ENCODE measurements at places on chromosomes 16 and 17.
A peak's percentile ranks its signal among the peaks of the same experiment; 100 is the strongest.

DNA sequence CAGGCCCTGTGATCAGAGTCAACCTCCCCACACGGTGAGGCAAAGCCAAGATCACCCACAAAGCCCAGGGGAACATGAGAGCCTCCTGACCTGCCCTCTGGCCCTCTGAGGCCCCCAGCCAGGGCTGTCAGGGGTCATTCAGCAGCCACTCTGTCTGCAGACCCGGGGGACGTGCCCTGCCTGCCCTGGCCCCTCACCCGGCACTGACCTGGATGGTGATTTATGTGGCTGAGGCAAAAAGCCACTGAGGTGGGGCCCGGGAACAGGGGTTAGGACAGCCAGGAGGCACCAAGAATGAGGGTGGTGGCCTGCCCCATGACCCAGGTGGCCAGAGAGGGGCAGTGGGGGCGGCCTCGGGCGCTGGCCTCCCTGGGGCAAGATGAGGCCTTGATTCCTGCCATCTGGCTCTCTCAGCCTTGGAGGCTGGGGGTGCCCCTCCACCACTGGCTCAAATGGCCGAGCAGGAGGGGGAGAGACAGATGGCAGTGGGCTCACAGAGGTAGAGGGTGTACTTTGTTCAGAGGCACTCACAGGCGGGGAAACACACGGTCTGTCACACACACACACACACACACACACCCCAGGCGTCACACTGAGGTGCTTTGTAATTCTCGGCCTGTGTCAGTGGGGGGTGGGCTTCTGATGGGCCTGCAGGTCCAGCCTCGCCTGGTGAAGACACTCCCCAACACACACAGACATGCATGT is 174.0 kb upstream of the GSE1 start:
- DNase-seq, result no peak

DNA sequence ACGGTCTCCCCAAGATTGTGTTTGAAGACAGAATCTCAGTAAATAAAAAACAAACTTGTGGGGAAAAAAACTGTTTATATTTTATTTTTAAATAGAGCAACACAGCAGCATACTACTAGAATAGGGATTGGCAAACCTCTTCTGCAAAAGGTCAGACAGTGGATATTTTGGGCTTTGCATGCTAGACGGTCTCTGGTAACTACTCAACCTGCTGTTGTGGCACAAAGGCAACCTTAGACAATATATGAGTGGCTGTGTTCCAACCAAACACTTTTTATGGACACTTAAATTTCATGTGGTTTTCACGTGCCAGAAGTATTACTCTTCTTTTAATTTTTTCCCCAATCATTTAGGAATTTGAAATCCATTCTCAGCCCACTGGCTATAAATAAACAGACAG is 55.0 kb downstream of the IRX5 start:
- no peak for DNase-seq

DNA sequence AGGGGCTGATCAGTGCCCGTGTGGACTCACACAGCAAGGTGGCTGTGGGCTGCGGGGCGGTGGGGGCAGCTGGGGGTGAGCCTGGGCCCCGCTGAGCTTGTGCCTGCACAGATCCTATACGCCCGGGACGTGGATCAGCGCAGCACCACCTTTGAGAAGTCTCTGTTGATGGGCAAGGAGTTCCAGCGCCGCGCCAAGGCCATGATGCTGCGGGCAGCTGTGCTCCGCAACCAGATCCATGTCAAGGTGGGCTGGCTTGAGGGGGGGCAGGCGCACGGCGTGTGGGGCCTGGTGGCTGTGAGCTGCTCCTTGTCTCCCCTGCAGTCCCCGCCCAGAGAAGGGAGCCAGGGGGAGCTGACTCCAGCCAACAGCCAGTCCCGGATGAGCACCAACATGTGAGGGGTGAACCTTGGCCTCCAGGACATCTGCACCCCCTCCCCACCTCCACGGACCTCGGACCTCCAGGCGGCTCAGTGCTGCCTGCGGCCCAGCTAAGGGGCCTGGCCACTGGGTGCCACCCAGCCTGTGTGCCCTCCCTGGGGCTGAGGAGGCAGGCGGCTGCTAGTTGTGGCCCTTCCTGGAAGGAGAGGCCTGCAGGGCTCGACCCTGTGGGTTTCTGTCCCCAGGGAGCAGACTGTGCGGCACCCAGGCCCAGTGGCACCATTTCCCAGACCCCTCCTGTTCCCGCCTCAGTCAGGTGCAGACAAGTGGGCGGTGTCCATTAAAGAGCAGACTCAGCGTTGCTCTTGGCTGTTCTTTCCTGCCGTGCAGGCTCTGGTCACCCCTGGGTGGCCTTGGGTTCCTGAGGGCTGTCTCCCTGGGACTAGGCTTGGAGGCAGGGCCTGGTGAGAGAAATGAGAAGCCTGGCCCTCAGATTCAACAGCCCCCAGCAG is 5.3 kb downstream of the GPS1 start:
- no peak for DNase-seq

DNA sequence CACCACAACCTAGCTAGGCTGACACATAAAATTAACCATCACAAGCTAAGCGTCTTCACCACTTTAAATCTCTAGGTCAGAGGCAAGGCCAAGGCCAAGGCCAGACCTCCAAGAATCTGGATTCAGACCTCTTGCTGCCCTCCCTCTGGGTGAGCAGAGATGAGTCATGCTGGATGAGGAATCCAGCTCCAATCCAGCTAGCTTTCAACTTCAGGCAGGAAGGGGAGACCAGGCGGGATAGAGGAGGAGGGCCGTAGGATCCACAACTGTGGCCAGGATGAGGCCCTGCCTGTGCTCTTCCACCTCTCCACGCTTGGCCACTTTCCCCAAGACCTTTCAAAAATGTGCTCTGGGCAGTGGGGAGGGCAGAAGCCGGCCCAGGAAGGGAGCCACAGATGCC is 14.7 kb downstream of the LRRC75A start:
- no peak for DNase-seq

DNA sequence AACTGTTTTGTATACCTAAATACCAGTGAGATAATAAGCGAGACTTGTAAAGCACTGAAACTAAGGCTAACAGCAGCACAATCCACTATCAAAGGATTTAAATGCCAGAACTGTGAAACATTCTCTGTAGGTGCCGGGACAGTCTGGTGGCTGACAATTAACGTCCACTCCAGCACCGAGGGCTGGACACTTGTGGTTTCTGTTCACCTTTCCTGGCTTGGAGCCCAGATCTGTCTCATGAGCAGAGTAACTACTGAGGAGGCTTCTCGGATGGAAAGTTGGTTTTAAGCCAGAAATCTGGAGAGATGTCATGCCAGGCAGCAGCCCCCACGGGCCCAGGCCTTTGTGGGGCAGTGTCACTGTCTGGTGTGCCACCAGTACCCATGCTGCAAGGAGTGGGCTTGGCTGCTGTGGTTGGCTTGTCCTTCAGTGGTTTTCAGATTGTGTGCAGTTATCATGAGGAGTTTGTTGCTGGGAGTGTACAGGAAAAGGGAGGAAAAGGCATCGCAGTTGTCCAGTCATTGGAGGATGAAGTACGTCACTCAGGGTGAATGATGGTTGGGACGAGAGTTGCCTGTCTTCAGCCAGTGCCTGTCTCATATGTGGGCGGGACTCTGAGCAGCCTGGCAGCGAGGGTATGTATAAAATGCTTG is 35.5 kb downstream of the UBN1 start:
- DNase-seq, result no peak

DNA sequence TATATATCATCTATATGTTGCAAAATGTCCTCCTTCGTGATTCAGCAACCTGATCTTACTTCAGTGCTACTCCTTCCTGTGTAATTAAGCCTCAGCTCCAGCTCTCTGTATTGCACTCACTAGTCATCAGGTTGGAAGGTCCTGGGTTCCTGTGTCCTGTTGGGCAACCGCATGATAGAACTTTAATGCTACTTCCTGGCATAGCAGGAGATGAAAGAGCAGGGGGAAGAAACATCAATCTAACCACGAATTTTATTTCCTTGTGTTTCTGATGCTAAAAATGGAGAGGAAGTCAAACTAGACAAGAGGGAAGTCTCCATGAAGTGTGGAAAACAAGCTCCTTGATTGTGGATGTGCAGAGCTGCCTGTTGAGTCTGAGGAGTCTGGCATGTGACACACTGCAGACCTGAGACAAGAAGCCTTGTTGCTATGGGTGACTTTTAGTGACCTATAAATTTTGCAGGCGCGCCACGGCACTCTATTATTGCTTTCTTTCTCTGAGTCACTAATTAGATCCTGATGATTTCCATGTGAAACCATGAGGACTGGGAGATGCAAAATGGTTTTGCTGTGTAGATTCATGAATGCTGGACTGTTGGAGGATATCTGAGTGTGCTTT is 25.6 kb downstream of the IGSF6 start:
- DNase-seq, result no peak

- no peak for DNase-seq
Observed at GRCh38 chr16:51236583-51236982, 85.5 kb upstream of the SALL1 start.

DNA sequence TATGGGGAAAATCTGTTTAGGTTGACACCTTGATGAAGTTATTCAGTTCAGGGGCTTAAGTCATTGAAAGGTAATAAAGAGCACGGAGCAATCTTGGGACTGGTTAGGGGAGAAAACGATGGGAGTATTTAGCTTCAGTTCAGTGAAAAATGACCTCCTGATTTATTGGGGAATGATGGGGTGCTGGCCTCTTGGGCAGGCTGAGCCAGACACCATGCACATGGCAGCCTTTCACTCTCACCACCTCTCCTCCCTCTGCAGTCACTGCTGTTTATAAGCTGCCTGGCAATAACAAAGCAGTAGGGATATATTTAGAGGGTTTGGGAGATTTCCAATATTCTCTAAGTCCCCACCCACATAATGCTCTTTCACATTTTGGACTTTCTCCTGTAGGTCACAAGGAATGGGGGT is 140.5 kb upstream of the HS3ST2 start:
- no peak for DNase-seq

GRCh38 chr17:48503747-48504146 is 27.1 kb downstream of the HOXB1 start:
- DNase-seq, result no peak

GRCh38 chr16:31215287-31216162 is 1.4 kb downstream of the PYDC1 start:
- peak; percentile 40 for DNase-seq

DNA sequence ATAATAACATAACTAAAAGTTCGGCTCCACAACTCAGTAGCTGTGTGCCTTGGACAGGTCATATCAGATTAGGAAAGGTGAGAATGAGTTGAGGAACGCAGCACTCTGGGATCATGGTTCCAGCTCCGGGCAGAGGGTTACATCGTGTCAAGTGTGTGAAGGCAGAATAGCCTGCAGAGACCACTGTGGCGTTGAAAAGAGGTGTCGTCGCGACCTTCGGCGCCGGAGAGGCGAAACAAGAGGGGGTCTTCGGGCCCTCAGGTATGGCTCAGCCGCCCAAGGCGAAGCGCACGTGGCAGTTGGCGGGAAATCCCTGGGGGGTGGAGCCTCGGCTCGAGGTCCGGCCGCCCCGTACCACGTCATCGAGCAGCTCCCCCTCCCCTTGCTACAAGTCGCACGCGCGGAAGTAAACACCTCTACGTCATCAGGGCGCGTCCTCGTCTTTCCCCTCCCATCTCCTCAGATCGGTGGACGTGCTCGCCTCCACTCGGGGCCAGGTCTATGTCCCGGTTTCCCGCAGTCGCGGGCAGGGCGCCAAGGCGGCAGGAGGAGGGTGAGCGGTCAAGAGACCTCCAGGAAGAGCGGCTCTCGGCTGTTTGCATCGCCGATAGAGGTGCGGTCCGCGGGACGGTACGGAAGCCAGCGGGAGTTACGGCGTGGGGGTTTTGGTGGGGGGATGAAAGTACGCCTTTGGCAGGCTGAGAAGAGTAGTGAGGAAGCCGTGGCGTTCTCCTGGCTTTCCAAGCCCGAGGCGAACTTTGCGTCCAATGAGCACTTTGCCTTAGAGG is at the start of gene DHX40:
TSS of gene DHX40 (plus strand) at position 440 of the 788 bp plus-strand sequence. CDS start at position 502, 62 bp downstream.
- DNase-seq, result peak; percentile 91

DNA sequence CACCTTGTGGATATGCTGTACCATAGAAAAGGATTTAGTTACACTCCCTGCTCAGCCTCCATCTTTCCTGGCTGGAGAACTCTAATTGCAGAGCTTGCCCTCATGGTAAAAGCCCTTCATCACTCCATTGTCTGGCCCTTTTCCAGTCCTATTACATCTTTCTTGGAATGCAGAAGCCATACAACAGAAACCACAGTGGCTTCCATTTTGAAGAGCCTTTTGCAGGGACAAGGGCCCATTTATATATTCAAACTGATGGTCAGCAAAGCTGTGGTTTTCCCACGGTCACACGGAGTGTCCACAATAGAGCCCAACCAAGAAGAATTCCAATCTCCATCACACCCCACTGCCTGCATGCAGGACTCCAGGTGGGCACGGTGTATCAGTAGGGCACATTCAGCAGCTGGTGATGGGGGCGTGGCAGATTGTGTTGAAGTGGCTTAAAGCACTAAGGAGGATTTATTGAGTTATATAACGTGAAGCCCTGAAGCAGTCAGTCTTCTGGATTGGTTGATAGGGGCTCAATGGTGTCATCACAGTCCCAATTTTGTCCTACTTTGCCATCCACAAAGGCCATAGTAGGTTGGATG is 20.3 kb downstream of the COPRS start:
- DNase-seq, result no peak

DNA sequence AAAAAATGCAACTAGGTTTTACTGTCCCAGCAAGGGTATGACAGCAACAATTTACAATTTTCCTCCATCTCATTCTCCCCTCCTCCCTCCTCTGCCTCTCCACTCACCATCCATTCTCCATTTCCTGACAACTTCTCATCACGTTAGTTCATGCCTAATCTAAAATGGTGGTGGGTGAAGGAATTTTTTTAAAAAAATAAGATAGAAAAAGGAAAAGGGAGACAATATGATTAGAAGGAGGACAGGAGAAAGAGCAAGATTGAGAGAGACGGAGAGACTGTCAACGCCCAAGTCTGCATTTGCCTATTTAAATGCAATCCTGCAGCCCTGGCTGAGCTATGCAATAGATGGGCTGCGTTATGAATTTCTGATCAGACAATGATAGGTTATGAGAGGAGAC is 380.7 kb upstream of the PSMD7 start:
- DNase-seq, result no peak

DNA sequence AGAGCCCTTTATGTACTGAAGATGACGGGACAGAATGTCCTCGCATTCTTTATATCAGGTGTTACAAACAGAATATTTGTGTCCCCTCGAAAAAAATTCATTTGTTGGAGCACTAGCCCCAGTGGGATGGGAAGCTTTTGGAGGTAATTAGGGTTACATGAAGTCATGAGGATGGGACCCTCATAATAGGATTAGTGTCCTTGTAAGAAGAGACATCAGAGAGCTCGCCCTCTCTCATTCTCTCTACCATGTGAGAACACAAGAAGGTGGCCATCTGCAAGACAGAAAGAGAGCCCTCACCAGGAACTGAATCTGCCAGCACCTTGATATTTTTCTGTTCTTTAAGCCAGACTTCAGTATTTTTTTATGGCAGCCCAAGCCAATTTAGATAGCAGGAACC is 72.4 kb downstream of the SLC39A11 start:
- DNase-seq, result no peak

GRCh38 chr16:12160249-12160648 is 183.7 kb downstream of the SNX29 start:
- no peak for DNase-seq

GRCh38 chr17:5297245-5297644 is 15.2 kb downstream of the RABEP1 start:
- DNase-seq, result no peak
